ENCODE measurements at places on chromosomes 1 and 21. TPM values are rescaled to one million over a fixed set of nuclear protein-coding genes. Genes with fewer than 3 reads are reported as not detected.

Gene OR6K3
- total RNA-seq: not detected

Gene PLA2G2E
- total RNA-seq: not detected

Gene KCNE1
- total RNA-seq: 0.59 TPM

Gene CD53
- total RNA-seq: not detected

Gene MAN1A2
- total RNA-seq: 34.9 TPM

Gene MPZ
- 1.8 TPM for total RNA-seq

Gene CHODL
- under 0.01 TPM for total RNA-seq

Gene SPRR2E
- total RNA-seq: not detected

Gene FOXD2
- total RNA-seq: under 0.01 TPM

Gene RGS16
- 0.20 TPM for total RNA-seq

Gene ILDR2
- total RNA-seq: under 0.01 TPM

Gene CBR3
- 19.5 TPM for total RNA-seq

Gene VASH2
- under 0.01 TPM for total RNA-seq
